ENCODE measurements at places on chromosomes 16 and 17. TPM values are rescaled to one million over a fixed set of nuclear protein-coding genes. Genes with fewer than 3 reads are reported as not detected.

Gene MINK1
- polyA plus RNA-seq, result 41.0 TPM

Gene GUCY2D
- not detected for polyA plus RNA-seq

Gene CDH3
- polyA plus RNA-seq, result 0.20 TPM

Gene ZNF629
- 14.7 TPM for polyA plus RNA-seq

Gene CCT6B
- 2.9 TPM for polyA plus RNA-seq

Gene TNFRSF17
- 0.84 TPM for polyA plus RNA-seq

Gene GNGT2
- 6.5 TPM for polyA plus RNA-seq

Gene KRT24
- 0.10 TPM for polyA plus RNA-seq

Gene ARL16
- 79.8 TPM for polyA plus RNA-seq

Gene PAFAH1B1
- 42.4 TPM for polyA plus RNA-seq

Gene SCIMP
- 4.5 TPM for polyA plus RNA-seq

Gene HBM
- not detected for polyA plus RNA-seq

Gene PRR35
- polyA plus RNA-seq, result not detected

Gene WNT3
- polyA plus RNA-seq, result 1.0 TPM

Gene DHRS7C
- polyA plus RNA-seq, result not detected

Gene ADAMTS18
- polyA plus RNA-seq, result not detected

Gene ORMDL3
- polyA plus RNA-seq, result 102 TPM

Gene CNTNAP4
- polyA plus RNA-seq, result 0.49 TPM

Gene CMTM1
- 0.34 TPM for polyA plus RNA-seq

Gene SOX9
- 3.0 TPM for polyA plus RNA-seq

Gene EME1
- 0.84 TPM for polyA plus RNA-seq

Gene CFAP20
- polyA plus RNA-seq, result 17.1 TPM

Gene SLC5A2
- not detected for polyA plus RNA-seq

Gene MT3
- polyA plus RNA-seq, result 354 TPM

Gene TNP2
- not detected for polyA plus RNA-seq

Gene MRPL28
- 155 TPM for polyA plus RNA-seq

Gene ACBD4
- polyA plus RNA-seq, result 7.9 TPM

Gene KRT39
- 0.17 TPM for polyA plus RNA-seq

Gene PIK3R6
- polyA plus RNA-seq, result 1.5 TPM

Gene TMC7
- 0.40 TPM for polyA plus RNA-seq

Gene CD68
- 32.3 TPM for polyA plus RNA-seq

Gene DNAH9
- polyA plus RNA-seq, result 0.72 TPM

Gene GP1BA
- polyA plus RNA-seq, result not detected

Gene SLC4A1
- 0.13 TPM for polyA plus RNA-seq

Gene PROCA1
- polyA plus RNA-seq, result 8.8 TPM

Gene GINS3
- polyA plus RNA-seq, result 18.9 TPM

Gene NEUROD2
- polyA plus RNA-seq, result 0.08 TPM

Gene SCNN1B
- polyA plus RNA-seq, result 2.2 TPM

Gene LPCAT2
- 7.1 TPM for polyA plus RNA-seq

Data from adrenal gland (tissue), 19 donors.